Stimulated activated CD8-positive, alpha-beta memory T cell treated with anti-CD3 and anti-CD28 coated beads, Interleukin-7, amount 100 ng/mL, for 24 hours (primary cell): ENCODE measurements at places on chromosomes 6 and 20.

DNA sequence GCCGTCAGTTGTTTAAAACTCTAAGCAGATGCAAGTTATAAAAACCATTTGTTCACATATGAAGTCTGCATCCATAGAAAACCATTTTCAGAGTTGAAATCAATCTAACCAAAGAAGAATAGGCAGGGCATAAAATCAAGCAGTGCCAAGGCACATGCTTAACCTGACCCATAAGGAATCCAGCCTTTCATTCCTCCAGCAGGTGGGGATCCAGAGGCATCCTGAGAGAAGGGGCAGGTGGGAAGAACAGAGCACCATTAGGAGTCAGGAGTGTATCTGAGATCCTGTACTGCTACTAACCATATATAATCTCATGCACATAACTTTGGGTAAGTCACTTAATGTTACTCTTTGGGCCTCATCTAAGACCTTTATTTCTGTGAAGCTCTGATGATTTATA, 29.4 kb upstream of the FOXO3 start:
- DNase-seq = no peak

- no peak for DNase-seq
These were observed 206.8 kb upstream of the SOX4 start for GRCh38 chr6:21386744-21387143.

- DNase-seq = no peak
These were observed 206.7 kb downstream of the MOXD1 start for GRCh38 chr6:132194529-132194928.

GRCh38 chr6:149936743-149937142, 5.1 kb upstream of the ULBP2 start:
- DNase-seq = no peak

DNA sequence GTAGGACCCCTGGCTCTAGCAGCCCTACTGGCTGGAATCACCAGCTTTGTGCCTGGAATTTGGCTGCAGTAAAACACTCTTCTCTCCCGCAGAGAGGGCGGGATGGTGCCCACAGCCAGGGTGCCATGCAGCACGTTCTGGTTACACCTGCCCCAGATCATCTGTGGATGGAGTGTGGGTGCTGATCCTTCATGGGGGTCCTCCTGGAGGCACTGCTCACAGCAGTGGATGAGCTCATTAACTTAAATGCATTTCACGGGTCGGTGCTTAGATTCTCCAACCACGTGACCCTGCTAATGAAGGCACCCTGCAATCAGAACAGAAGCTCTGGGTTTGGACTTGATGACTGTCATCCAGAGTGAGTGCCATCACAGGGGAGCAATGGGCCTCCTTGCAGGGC, 138.6 kb upstream of the AFDN start:
- DNase-seq = no peak

GRCh38 chr6:13395272-13396237, 67.2 kb upstream of the TBC1D7 start:
- no peak for DNase-seq

- no peak for DNase-seq
These were observed 52.6 kb downstream of the JAG1 start for GRCh38 chr20:10621149-10621548.

GRCh38 chr6:15500901-15501825, 161.7 kb downstream of the DTNBP1 start:
- no peak for DNase-seq

DNA sequence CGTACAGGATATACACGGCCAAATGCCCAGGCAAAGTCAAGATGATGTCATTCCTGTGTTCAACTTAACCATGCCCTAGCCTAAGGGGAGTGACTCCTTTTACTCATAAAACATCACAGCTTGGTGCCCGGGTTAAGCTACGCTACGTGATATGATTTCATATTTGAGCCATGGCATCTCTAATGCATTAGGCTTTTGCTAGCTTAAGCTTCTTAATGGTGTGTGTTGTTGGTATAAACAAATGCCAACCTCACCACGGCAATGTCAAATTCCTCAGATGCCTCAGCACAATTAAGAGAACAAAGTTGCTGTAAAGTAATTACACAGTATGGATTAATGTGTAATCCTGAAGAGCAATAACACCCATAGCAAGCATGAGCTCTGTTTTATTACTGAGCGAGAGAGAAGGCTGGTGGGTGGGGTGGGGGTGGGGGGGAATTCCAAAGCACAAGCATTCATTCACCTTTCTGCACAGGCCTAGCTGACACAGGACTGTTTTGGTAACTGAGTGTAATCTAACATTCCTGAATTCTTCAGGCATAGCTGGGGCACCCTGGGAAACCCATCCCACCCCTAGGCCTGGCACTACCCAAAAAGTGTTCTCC, 44.7 kb upstream of the CNKSR3 start:
- no peak for DNase-seq

DNA sequence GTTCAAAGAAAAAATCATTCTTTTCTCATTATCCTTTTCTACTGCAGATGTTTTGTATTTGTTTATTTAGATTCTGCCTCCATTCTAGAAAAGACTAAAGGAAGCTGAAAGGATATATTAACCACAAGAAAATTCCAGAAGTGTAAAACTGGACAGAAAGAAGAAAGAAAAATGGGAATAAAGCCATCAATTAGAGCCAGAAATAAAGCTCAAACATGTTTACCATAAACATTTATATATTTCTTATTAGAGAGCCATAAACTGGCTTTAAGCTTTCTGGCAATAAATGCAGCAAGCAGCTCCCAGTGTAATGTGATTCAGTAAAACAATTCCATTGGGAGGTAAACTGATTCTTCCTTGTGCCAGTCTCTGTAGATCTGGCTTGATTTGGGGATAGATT, 244.1 kb downstream of the PTPRK start:
- DNase-seq = no peak

- DNase-seq = no peak
These were observed 28.7 kb downstream of the GRIK2 start for GRCh38 chr6:101422251-101422650.

GRCh38 chr6:94377835-94378234, 958.5 kb upstream of the EPHA7 start:
- DNase-seq = no peak

DNA sequence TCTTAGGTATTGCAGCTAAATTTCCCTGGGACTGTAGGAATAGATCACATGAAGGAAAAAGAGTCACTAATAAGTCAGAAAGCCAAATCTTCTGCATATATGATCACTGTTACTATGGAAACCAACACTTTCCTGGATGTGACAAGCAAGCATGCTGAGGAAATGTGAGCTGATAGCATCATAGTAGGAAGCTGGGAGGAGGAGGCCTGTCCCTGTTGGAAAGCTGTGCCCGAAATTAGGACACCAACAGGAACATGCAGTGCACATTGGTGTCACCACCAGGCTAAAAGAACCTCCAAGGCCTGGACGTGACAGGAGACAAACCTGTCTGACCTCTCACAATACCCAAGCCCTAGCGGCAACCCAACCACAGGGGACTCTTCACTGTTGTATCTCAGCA, 181.9 kb upstream of the PCSK2 start:
- DNase-seq = no peak

GRCh38 chr6:163946437-163946836, 531.9 kb downstream of the QKI start:
- no peak for DNase-seq

- no peak for DNase-seq
These were observed 174.8 kb upstream of the SUPT3H start for GRCh38 chr6:45552536-45552935.
